ENCODE measurements at places on chromosomes 4 and X. TPM values are rescaled to one million over a fixed set of nuclear protein-coding genes. Genes with fewer than 3 reads are reported as not detected.

DNA sequence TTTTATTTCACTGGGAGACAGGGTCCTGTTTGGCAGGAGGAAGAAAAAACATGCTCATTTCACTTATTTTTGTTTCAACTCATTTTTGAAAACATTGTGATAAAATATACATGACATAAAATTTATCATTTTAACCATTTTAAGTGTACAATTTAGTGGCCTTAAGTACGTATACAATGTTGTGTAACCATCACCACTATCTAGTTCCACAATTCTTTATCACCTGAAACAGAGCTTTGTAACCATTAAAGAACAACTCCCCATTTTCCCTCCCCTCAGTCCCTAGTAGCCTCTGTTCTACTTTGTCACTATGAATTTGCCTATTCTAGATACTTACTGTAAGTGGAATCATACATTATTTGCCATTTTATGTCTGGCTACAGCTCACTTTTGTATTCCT is 143.8 kb downstream of the GPAT3 start:
- no peak overlapping the region for H3K4me3 ChIP-seq
- no peak overlapping the region for H3K27ac ChIP-seq
- no peaks in the 10 kb centered on the region for H3K4me1 ChIP-seq
- no peaks in the 10 kb centered on the region for H3K36me3 ChIP-seq

DNA sequence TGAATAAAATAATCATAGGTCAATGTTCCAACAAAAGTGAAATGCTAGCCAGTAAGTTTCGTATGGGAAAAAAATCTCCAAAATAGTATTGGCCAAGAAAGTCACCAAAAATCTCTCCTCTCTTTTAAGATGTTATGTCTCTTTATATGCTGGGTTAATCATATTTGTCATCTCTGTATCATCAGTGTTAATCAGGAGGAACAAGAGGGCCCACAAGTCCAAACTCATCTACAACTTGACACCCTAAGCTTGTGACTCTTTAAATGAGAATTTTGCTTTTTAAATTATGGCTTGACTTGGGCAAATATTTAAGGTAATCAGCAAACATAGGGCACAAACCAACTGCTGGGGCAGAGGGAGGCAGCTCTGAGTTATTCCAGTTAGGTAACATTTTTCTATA is 75.5 kb downstream of the AMMECR1 start:
- H3K4me3 ChIP-seq = no peak overlapping the region
- no peaks in the 10 kb centered on the region for H3K36me3 ChIP-seq
- no peak for DNase-seq
- no peak overlapping the region for H3K27ac ChIP-seq
- H3K4me1 ChIP-seq = peaks cover 35% of the 10 kb centered on the region

GRCh38 chr4:107248571-107248970 is 212.5 kb upstream of the DKK2 start:
- no peak for DNase-seq
- no peaks in the 10 kb centered on the region for H3K36me3 ChIP-seq
- H3K27me3 ChIP-seq = no peaks in the 10 kb centered on the region
- no peak overlapping the region for H3K4me3 ChIP-seq
- no peaks in the 10 kb centered on the region for H3K4me1 ChIP-seq

DNA sequence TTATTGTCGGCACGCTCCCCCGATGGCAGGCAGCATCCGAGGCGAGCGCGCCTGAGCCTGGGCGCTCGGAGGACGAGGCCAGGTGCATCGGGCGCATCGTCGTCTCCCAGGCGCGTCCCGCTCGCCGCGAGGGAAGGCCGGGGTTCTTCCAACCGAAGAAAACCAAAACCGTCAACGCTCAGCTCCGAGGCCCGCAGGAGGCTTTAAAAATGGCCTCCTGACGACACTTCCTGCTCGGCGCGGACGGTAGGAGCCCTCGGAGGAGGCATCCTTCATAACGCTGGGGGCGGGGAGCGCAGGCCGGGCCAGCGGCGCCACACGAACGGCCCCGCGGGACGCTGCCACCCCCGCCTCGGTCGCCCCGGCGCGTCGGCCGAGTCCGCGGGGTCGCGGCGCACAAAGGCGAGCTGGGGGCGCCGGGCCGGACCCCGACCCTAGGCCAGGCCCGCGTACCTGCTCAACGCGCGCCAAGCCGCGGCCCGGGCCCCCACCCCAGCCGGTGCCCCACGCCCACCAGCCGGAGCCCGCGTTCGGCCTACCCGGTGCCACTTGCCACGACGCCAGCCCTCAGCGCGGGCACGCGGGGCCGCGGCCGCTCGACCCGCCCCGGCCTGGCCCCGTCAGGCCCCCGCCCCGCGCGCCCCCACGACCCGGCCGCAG is 501 bp downstream of the ZNF518B start:
- peaks cover 30% of the 10 kb centered on the region for H3K4me1 ChIP-seq
- H3K4me3 ChIP-seq = peak overlapping the region; percentile 73
- H3K36me3 ChIP-seq = no peaks in the 10 kb centered on the region

Gene ETDA
- not detected for total RNA-seq

DNA sequence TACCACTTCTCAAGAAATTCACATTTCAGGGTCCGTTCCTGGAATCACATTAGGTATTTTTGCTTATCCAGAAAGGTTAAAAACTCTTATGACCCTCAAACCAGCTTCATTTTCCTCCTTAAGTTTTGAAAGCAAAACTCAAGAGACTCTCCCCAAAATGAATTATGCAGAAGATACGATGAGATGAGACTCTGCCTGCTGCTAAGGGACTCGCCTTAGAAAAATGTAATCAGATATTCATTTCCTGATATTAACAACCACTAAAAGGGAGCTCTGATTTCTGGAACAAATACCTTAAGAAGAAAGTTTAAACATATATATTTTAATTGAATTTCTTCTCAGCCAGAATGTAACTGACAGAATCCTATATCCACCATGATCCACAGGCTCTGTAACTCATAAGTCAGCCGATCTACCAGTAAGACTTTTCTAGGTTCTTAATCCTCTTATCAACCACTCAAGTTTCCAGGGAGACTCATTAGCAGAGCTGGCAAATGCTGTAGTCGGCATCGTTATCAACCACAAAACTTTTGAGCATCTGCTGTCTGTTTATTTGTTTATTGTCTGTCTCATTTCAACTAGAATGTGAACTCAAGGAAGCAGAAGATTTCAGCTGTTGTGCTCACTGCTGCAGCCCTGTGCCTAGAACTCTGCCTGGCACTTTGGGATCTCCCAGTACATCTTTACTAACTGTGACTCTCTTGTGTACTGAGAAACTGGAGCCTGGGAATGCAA is 112.5 kb downstream of the LDB2 start:
- H3K4me3 ChIP-seq = no peak overlapping the region
- H3K27ac ChIP-seq = no peak overlapping the region
- H3K4me1 ChIP-seq = peaks cover 56% of the 10 kb centered on the region

Gene APOO
- 31.0 TPM for total RNA-seq

DNA sequence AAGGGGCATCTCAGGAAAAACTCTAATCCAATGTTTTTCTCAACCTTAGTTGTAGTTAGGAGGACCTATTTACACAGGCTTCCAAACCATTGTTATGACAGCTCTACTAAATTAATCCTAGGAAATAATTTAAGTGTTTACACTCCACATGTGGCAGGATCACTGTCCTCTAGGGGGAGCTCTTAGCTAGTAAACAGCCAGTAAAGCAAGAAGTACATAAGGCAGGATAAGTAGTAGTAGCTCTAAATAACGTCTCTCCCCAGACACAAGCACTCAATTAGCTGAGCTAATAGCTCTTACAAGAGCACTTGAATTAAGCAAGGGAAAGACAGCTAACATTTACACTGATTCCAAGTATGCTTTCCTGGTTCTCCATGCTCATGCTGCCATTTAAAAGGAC is 37.3 kb downstream of the NUDT11 start:
- H3K27me3 ChIP-seq = no peaks in the 10 kb centered on the region
- no peak overlapping the region for H3K27ac ChIP-seq
- DNase-seq = peak; percentile 59
- H3K4me1 ChIP-seq = peaks cover 13% of the 10 kb centered on the region
- H3K4me3 ChIP-seq = no peak overlapping the region
- H3K36me3 ChIP-seq = no peaks in the 10 kb centered on the region

Gene FHL1
- 72.1 TPM for total RNA-seq

DNA sequence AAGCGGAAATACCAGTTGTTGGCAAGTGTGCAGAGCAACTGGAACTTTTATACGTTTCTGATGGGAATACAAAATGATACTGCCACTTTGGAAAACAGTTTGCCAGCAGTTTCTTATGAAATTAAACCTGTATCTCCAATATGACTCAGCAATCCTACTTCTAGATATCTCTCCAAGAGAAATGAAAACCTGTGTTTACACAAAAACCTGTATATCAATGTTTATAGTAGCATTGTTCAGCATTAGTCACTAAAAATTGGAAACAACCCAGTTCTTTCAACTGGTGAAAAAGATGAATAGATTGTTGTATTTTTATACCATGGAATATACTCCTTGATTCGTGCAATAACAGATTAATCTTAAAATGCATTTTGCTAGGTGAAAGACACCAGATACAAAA is 26.8 kb downstream of the ATP7A start:
- no peaks in the 10 kb centered on the region for H3K4me1 ChIP-seq
- no peak for DNase-seq
- no peak overlapping the region for H3K27ac ChIP-seq
- H3K36me3 ChIP-seq = no peaks in the 10 kb centered on the region
- H3K27me3 ChIP-seq = no peaks in the 10 kb centered on the region

DNA sequence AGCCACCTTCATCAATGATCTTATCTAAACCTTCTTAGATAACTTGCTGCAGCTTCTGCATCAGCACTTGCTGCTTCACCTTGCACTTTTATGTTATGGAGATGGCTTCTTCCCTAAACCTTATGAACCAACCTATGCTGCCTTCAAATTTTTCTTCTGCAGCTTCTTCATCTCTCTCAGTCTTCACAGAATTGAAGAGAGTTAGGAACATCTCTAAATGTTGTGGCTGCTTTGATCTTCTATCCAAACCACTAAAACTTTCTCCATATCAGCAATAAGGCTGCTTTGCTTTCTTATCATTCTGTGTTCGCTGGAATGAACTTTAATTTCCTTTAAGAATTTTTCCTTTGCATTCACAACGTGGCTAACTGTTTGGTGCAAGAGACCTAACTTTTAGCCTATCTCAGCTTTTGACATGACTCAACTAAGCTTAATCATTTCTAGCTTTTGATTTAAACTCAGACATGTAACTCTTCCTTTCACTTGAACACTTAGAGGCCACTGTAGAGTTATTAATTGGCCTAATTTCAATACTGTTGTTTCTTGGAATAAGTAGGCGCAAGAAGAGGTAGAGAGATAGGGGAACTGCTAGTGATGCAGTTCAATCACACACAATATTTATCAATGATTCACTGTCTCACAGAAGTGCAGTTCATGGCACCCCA is 36.1 kb upstream of the CORIN start:
- no peaks in the 10 kb centered on the region for H3K27me3 ChIP-seq
- no peak for DNase-seq
- H3K4me1 ChIP-seq = no peaks in the 10 kb centered on the region
- H3K4me3 ChIP-seq = no peak overlapping the region
- H3K27ac ChIP-seq = no peak overlapping the region

DNA sequence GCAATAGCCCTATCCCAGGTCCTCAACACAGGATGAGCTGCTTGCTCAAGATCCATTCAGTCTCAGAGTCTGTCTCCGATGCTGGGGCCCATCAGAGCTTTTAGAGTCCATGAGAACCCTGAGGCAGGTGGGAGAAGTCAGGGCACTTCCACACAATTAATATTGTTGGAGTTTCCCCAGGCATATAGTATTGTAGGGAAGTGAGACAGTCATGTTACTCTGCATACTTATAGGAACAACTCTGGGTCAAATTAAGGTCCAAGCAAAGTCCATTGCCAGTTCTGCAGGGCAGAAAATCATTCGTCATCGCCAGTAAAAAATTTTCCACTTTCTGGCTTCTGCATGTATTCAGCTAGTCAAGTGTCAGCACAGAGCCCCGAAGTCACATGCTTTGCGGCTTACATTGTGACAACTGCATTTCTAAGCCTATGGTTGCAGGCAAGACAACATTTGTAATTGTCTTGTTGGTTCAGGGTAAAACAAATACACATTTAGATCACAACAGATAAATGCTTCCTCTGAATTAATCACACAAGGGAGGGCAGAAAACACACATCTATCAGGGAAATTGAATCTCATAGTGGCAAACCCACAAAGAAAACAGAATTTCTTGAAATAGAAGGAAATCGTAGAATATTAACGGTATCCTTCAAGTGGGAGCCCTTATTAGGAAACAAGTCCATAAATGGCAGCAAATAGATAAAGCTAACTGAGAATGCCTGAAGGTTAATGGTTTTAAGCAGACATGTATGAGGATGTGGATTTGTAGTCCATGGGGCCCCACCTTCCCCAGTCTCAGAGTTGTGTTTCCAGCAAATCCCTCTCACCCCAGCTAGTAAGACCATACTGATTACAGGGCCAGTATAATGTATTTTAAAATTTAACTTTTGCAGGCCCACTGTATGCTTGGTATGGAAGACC is 412.1 kb upstream of the RASGEF1B start:
- no peaks in the 10 kb centered on the region for H3K4me1 ChIP-seq
- no peaks in the 10 kb centered on the region for H3K36me3 ChIP-seq
- no peak overlapping the region for H3K4me3 ChIP-seq
- no peaks in the 10 kb centered on the region for H3K27me3 ChIP-seq

Gene CT45A8
- not detected for total RNA-seq

- no peak overlapping the region for H3K27ac ChIP-seq
- DNase-seq = no peak
- H3K36me3 ChIP-seq = no peaks in the 10 kb centered on the region
- no peak overlapping the region for H3K4me3 ChIP-seq
- H3K4me1 ChIP-seq = peaks cover 10% of the 10 kb centered on the region
Observed at GRCh38 chrX:46572340-46572936, 1.1 kb upstream of the CHST7 start.

Gene SOWAHD
- 3.8 TPM for total RNA-seq

Gene NXF2
- not detected for total RNA-seq

DNA sequence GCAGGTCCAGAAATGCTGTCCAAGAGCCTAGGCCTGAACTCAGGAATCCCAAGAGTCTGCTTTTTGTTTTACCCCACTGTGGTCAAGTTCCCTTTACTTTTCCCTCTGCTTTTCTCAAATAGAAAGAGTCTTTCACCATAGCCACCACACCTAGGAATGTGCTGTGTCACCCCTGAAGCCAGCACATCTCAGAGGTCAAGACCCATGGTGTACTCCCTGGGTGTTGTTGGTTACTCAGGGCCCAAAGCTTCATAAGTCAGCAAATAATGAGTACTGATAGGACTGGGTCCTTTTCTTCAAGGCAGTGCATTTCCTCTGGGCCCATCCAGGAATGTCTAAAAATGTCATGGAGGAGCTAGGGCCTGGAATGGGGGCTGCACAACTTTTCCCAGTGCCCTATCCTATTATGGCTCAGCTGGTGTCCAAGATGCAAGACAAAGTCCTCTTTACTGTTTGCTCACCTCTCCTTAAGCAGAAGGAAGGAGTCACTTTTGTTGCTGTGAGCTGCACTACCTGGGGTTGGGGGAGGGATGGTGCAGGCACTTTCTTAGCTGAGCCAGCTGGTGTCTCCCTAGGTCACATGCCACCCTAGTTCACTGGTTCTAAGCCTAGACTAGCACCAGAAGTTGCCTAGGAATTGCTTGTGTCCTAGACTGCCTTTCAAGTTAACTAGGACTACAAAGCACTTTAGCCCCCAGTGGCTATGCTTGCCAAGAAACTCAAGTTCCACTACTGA is 62.4 kb upstream of the RXFP1 start:
- peak; percentile 8 for DNase-seq
- H3K4me3 ChIP-seq = no peak overlapping the region
- H3K27me3 ChIP-seq = no peaks in the 10 kb centered on the region
- H3K4me1 ChIP-seq = no peaks in the 10 kb centered on the region

Data from GM23338 (cell line).